NCI-H1092 treated with DMSO at 0.1 percent for 48 hours (cell line): ENCODE measurements at places on chromosomes 2 and 18.
A peak's percentile ranks its signal among the peaks of the same experiment; 100 is the strongest.

DNA sequence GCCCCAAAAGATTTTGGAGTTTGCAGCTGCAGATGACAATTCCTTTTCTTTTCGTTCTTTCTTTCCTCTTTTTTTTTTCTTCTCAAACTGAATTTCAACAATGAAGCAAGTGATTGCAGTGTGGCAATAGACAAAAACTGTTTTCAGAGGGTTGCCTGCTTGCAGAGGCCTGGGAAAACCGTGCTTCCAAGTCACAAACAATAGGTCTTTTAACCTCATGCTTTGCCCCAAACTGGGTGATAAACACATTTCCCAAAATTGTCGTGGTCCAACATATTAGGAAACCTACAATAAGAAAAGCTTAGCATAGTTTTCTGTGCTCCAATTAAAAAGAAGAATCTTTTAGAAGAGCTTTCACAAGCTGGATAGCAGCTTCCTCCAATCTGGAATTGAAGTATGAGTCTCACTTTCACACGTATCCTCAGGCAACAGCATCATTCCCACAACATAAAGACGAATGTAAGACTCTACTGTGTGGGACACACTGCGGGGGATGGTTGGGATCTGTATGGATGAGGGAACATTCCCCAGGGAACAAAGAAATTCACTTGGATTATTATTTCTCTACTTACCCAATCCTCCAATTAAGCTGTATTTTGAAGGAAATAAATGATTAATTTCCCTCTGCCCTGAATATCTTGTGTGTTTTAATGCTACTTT is 656.1 kb downstream of the RNF144A start:
- no peak for DNase-seq

DNA sequence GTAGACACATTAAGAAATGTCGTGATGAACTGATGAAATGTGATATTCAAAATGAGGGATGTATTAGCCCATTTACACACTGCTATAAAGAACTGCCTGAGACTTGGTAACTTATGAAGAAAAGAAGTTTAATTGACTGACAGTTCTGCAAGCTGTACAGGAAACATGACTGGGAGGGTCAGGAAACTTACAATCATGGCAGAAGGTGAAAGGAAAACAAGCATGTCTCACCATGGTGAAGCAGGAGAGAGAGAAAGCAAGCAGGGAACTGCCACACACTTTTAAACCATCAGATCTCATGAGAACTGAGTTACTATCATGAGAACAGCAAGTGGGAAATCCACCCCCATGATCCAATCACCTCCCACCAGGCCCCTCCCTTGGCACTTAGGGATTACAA is 1010.8 kb upstream of the CELF4 start:
- DNase-seq, result no peak

- no peak for DNase-seq
Measured at GRCh38 chr2:3662239-3662638, 4.2 kb downstream of the ALLC start.

DNA sequence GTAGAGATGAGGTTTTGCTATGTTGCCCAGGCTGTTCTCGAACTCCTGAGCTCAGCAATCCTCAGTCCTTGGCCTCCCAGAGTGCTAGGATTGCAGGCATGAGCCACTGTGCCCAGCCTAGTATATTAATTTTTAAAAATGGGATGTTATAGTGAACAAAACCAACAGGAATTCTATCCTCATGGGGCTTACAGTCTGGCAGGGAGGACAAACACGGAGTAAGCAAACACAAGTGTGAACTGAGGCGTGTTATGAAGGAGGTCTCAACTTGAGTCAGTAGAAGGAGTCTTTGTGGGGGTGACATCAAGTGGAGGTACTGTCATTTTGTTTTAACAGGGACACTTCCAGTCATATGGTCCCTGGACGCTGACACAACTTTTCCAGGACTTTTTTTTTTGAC is 33.1 kb downstream of the EMILIN2 start:
- no peak for DNase-seq

GRCh38 chr18:58451972-58452334 is 176.9 kb downstream of the ALPK2 start:
- no peak for DNase-seq

DNA sequence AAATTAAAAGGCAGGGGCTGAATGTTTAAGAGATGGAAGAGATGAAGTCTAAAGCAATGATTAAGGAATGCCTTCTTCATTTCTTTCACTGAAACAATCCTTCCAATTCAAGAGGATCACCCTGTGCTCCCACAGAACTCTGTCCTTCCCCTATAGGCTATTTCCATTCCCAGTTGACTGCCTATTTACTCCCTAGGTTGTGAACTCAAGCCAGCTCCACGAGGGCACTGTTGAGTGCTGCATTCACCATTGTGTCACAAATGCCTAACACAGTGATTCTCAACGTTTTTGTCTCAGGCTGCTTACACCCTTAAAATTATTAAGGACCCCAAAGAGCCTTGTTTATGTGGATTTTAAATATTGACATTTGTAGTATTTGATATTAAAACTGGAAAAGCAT is 112.4 kb downstream of the AOX1 start:
- no peak for DNase-seq

DNA sequence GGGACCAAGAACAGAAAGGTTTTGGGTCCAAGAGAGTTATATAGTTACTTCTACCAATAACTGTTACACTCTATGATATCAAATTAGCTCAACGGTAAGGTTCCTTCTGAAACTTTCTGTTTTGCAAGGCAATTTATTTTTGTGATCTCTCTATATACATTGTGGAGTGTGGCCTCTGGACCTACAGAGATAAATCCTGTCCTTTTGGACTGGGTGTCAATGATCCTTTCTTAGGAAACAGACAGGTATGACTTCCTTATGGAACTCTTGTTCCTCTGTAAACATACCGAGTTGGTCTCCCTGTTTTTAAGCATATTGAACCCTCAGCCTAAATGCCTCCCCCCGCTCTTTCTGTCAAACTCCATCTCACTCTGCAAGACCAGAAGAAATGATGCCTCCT is 1117.8 kb downstream of the BCL11A start:
- DNase-seq, result no peak

- DNase-seq, result no peak
Measured at GRCh38 chr2:159379181-159379580, 92.7 kb upstream of the WDSUB1 start.

DNA sequence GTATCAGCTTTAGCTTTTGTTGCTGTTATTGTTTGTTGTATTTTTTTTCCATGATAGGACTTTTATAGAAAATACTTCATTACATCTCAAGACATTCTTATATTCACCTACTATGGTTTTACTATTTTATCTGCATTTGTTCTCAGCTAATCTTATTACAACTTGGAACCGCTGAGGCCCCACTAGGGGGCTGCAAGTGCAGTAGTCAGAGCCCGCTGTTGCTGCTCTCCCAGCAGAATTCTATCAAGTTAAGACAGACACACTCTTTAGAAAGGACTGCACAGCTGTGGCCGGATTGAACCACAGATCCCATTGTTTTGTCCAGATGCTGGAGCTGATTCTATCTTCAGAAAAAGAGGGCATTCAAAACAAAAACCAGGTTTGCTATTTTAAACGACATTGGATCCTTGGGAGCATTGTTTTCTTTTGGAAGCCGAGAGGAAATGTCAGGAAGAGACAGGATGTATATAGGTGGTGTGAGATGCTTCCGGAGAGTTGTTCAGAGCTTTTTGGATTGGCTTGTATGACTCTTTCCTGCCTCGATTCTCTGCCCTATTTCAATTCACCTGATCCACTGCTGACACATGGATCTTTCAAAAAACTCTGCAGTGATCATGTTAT is 105.7 kb upstream of the GAREM1 start:
- DNase-seq, result peak; percentile 27

GRCh38 chr2:182904844-182905243 is 38.4 kb upstream of the FRZB start:
- no peak for DNase-seq

- DNase-seq, result peak; percentile 93
Measured at GRCh38 chr18:48952287-48953103, 1.7 kb upstream of the SMAD7 start.

DNA sequence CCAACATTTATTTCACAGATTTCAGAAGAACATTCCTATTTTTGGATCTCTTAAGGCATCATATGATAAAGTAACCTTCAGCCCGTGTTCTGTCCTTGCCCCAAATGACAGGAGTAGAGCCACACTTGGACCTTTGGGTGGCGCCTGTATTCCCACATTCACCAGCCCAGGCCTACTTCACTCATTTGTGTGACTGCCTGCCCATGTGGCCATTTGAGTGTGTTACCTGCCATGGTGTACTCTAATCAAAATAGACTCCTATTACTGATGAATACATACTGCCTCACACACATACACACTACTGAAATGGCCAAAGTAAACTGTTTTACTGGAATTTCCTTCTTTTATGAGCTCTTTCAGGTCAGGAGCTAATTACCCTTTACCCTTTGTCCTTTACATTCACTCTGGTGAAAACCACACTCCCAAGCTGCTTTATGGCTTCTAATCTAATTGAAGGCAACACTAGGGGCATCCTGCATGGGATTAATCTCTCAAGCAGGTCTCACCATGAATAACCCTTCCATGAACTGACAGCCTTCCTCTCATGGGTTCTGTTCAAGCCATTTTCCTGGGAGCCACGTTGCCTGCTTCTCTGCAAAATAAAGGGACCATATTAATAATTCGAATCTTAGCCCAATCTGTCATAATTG is 271.0 kb upstream of the GALNT5 start:
- no peak for DNase-seq

- DNase-seq, result peak; percentile 81
Measured at GRCh38 chr2:150327564-150328489, 159.6 kb downstream of the RND3 start.

- no peak for DNase-seq
Measured at GRCh38 chr2:17805166-17805565, 11.1 kb upstream of the MSGN1 start.

DNA sequence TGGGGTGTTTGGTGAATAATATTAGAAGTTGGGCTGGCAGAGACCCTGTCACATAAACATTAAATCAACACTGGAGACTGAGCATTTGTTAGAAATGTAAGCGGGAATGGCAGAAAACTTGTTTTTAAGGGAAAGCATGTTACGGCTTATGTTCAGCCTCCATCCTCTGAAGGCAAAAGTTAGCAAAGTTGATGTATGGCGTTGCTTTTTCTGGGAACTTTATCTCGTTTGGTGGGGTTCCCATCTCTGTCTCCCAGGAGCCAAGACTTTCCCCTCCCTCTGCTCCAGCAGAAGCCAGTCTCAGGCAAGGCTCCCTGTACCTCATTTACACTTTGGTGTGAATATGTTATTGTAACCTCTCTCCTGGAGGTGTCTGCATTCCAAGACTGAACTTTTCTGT is 105.1 kb downstream of the MSH2 start:
- DNase-seq, result no peak

GRCh38 chr2:207768168-207768865 is 1.4 kb downstream of the FZD5 start:
- peak; percentile 45 for DNase-seq

DNA sequence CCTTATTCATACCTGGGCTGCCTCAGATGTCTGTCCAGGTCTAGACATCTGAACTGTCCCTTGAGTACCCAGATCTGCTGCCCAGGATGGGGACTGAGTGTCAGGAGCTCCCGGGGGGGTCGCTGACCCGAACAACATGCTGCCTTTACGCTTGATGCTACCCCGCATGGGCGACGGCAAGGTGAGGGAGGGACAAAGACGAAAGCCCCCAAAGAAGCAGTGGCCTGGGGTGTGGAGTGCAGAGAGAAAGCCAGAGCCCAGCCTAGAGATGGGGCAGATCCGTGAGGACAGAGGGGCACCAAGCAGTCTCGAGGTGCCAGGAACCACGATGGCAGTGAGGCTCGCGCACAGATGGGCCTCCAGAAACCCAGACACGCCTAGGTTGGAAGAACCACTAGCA is 234.7 kb downstream of the ATAD2B start:
- DNase-seq, result no peak

DNA sequence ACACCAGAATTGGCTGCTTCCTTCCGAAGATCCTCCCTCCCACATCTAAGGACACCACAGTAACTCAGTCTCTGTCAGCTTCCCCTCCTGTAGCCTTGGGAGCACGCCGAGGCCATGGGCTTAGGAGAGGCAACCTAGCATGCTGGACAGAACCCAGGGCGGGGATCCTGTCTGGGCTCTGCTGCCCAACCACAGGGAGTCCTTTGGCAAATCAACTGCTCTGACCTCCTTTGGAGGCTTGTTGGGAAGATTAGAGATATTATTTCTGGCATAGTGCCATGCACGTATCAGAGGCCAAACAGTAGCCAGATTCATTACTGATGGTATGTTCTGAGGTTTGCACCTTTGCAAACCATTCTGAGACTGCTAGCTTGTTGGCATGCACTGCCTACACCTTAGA is 262.7 kb upstream of the EPAS1 start:
- DNase-seq, result no peak

- DNase-seq, result no peak
Measured at GRCh38 chr2:69422198-69422597, 15.0 kb downstream of the NFU1 start.

DNA sequence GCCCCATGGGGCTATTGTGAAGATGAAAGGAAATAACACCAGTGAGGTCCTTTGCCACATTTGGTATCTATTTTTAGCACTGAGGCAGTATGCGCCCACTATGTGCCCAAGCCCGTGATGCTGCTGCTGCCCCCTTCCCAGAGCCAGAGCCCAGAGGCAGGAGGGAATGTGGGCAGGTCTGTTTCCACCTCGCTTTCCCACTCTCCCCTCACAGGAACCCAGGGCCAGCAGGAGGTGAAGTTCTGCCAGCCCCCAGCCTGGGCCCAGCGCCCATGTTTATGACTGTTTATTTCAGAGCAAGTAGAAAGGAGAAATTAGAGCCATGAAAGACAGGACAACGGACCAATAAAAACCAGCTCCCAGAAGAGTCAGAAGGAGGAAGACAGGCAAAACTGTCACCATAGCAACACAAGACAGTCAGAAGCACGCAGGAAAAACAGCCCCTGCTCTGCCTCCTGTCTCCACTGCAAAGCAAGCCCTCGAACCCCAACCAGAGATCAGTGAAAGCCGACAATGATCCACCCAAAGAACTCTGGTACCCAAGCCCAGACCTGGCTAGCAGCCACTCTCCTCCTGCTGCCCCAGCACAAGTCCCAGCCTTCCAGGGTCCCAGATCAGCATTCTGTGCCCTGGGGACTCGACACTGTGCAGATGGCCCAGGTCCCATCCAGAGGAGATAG is 1.4 kb downstream of the CYRIA start:
- DNase-seq, result peak; percentile 13

DNA sequence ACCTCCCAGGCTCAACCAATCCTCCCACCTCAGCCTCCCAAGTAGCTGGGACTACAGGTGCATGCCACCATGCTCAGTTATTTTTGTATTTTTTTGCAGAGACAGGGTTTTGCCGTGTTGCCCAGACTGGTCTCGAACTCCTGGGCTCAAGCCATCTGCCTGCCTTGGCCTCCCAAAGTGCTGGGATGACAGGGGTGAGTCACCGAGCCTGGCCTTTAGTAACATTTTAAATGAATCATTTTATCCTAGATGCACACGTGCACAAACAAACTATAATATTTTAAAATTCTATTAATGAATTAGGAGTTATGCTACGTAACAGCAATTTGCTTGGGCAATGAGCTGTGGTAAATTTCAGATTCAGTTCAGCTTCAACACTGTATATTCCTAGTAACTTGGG is 862.5 kb upstream of the ID2 start:
- DNase-seq, result no peak

GRCh38 chr18:10878703-10879102 is 270.7 kb downstream of the PIEZO2 start:
- no peak for DNase-seq

- no peak for DNase-seq
Measured at GRCh38 chr2:590214-591175, 86.7 kb downstream of the TMEM18 start.

GRCh38 chr2:98547092-98547790 is 61.1 kb downstream of the COA5 start:
- DNase-seq, result no peak
